Mesothelial cell of epicardium (in vitro differentiated cells): ENCODE measurements at places on chromosomes 7 and 10. TPM values are rescaled to one million over a fixed set of nuclear protein-coding genes. Genes with fewer than 3 reads are reported as not detected.

DNA sequence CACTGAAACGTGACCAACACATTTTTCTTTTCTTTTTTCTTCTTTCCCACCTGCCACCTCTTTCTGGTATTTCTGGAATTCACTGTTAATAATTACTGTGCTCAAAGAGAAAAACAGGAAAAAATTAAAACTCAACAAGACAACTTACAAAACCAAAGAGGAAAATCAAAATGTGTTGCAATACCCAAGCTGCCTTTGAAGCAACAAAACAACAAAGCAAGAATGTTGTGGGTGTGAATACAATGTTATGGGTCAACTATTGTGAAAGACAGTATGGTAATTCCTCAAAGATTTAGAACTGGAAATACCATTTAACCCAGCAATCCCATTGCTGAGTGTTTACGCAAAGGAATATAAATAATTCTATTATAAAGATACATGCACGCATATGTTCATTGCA, 415.1 kb downstream of the GFRA1 start:
- no peak overlapping the region for H3K4me3 ChIP-seq
- DNase-seq, result no peak
- H3K4me1 ChIP-seq, result peaks cover 23% of the 10 kb centered on the region
- no peaks in the 10 kb centered on the region for H3K27me3 ChIP-seq
- H3K27ac ChIP-seq, result no peak overlapping the region

The CHRM2 gene
- 40.9 to 47.7 TPM (median 41.6 TPM) in 3 replicates for total RNA-seq

- H3K27me3 ChIP-seq, result peaks cover 3% of the 10 kb centered on the region
- H3K36me3 ChIP-seq, result no peaks in the 10 kb centered on the region
- no peak overlapping the region for H3K4me3 ChIP-seq
- no peak for DNase-seq
- no peak overlapping the region for H3K27ac ChIP-seq
Observed at GRCh38 chr10:123249894-123250293, 95.7 kb downstream of the BUB3 start.

The MRC1 gene
- total RNA-seq, result not detected in 3 replicates

DNA sequence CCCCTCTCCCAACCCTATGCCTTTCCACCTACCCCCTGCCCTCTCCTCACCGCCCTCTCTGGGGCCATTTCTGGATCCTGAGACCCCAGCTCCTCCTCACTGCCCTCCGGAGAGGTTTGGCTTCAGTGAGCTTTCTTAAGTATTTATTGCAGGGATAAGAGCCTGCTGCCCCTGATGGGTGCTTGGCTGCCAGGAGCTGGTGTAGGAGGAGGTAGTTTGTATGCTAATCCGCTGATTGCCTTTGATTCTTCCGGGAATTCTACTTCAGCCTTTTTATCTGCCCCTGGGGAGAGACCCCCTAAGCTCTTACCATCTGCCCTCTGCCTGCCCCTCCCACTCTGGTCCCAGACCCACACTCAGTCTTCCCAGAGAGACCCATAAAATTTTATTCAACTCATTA, 263.5 kb upstream of the PODXL start:
- peaks cover 2% of the 10 kb centered on the region for H3K4me1 ChIP-seq
- H3K4me3 ChIP-seq, result no peak overlapping the region
- no peaks in the 10 kb centered on the region for H3K36me3 ChIP-seq
- H3K27ac ChIP-seq, result no peak overlapping the region
- DNase-seq, result no peak

GRCh38 chr7:46230990-46231305, 309.9 kb upstream of the IGFBP3 start:
- peaks cover 4% of the 10 kb centered on the region for H3K36me3 ChIP-seq
- H3K4me3 ChIP-seq, result no peak overlapping the region
- no peak for DNase-seq
- H3K27me3 ChIP-seq, result no peaks in the 10 kb centered on the region
- peak overlapping the region; percentile 35 for H3K27ac ChIP-seq
- H3K4me1 ChIP-seq, result peaks cover 22% of the 10 kb centered on the region

GRCh38 chr10:32376097-32376496, 29.1 kb upstream of the EPC1 start:
- no peak overlapping the region for H3K27ac ChIP-seq
- peaks cover 8% of the 10 kb centered on the region for H3K4me1 ChIP-seq
- DNase-seq, result no peak
- H3K4me3 ChIP-seq, result no peak overlapping the region
- peaks cover 25% of the 10 kb centered on the region for H3K36me3 ChIP-seq
- H3K27me3 ChIP-seq, result no peaks in the 10 kb centered on the region
